ENCODE measurements at places on chromosomes 11 and 22.

GRCh38 chr22:30201945-30202344, 44.6 kb downstream of the LIF start:
- DNase-seq = no peak
- no peak overlapping the region for H3K27ac ChIP-seq
- no peaks in the 10 kb centered on the region for H3K27me3 ChIP-seq
- H3K36me3 ChIP-seq = no peaks in the 10 kb centered on the region

- no peaks in the 10 kb centered on the region for H3K27me3 ChIP-seq
- H3K4me1 ChIP-seq = no peaks in the 10 kb centered on the region
- DNase-seq = no peak
- H3K36me3 ChIP-seq = 0 out of 2 replicates have a peak, but pooled peaks cover 2% of the 10 kb centered on the region
- H3K27ac ChIP-seq = no peak overlapping the region
Observed at GRCh38 chr22:45413013-45413367, 409 bp downstream of the SMC1B start.

DNA sequence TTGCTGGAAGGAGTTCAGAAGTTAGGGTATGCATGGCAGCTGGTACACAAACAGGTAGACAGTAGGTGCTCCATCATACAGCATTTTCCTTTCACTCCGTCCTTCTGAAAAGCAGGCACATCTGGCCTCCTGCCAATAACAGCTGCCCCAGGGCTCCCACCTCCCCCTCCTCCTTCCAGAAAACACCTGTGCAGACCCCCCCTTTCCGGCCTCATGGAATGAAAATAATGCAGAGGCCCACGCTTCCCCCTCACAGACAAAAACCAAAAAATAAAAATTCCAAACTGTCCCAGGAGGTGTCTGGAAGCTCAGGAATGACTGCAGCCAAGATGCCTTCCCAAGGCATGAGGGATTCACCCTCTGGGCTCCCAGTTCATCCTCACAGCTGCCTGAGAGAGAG, 185.5 kb downstream of the MN1 start:
- H3K36me3 ChIP-seq = no peaks in the 10 kb centered on the region
- H3K27me3 ChIP-seq = no peaks in the 10 kb centered on the region
- peaks cover 4% of the 10 kb centered on the region for H3K4me1 ChIP-seq
- H3K4me3 ChIP-seq = no peak overlapping the region

- no peaks in the 10 kb centered on the region for H3K4me1 ChIP-seq
- no peak for DNase-seq
- no peaks in the 10 kb centered on the region for H3K36me3 ChIP-seq
- no peak overlapping the region for H3K27ac ChIP-seq
Observed at GRCh38 chr11:119531623-119532022, 108.7 kb upstream of the THY1 start.

- H3K27me3 ChIP-seq = no peaks in the 10 kb centered on the region
- no peaks in the 10 kb centered on the region for H3K4me1 ChIP-seq
- DNase-seq = peak; percentile 92
Observed at GRCh38 chr11:59102259-59102765, 4.7 kb upstream of the FAM111B start.
